B cell (primary cell): ENCODE measurements at places on chromosomes 16 and 17. TPM values are rescaled to one million over a fixed set of nuclear protein-coding genes. Genes with fewer than 3 reads are reported as not detected.

CES3 gene
- 0.32 and 0.42 TPM in 2 replicates for total RNA-seq

MPP2 gene
- not detected in 2 replicates for total RNA-seq

RNF227 gene
- 3.8 and 4.3 TPM in 2 replicates for total RNA-seq

ANKRD13B gene
- total RNA-seq, result 1.6 and 2.4 TPM in 2 replicates

NPIPA2 gene
- total RNA-seq, result 4.9 and 5.1 TPM in 2 replicates

DNA sequence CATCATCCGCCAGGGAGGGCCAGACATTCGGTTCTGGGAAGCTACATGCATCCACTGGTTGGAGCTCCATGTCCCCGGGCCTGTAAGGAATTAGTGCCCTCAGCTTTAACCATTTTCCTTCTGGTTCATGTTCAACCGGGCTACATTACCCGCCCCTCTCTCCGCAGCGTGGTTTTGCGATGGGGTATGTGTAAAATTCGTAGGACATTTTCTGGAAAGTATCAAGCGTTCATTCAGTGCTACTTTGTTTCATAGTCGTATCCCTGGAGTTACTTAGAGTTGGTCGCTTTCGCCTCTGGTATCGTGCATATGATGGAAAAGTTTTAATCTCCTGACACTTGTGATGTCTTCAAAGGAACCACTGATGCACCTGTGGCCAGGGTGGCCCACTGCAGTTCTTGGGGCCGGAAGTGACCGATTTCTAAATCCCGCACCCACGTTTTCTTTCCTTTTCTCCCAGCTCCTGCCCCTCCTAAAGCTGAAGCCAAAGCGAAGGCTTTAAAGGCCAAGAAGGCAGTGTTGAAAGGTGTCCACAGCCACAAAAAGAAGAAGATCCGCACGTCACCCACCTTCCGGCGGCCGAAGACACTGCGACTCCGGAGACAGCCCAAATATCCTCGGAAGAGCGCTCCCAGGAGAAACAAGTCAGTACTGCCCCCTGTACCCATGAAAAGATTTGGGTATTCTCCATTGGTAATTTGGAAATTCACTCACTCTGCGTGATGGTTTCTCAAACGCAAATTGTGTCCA lies 637 bp downstream of the RPL23A start:
- peak overlapping the region; percentile 64 for H3K4me3 ChIP-seq
- H3K4me1 ChIP-seq, result peaks cover 73% of the 10 kb centered on the region
- peaks cover 5% of the 10 kb centered on the region for H3K27me3 ChIP-seq
- no peak for DNase-seq
- peak overlapping the region; percentile 77 for H3K27ac ChIP-seq

- H3K4me3 ChIP-seq, result no peak overlapping the region
- no peaks in the 10 kb centered on the region for H3K27me3 ChIP-seq
- peaks cover 9% of the 10 kb centered on the region for H3K36me3 ChIP-seq
- no peaks in the 10 kb centered on the region for H3K4me1 ChIP-seq
- DNase-seq, result no peak
- H3K27ac ChIP-seq, result no peak overlapping the region
Measured at GRCh38 chr16:69858191-69859104, 92.7 kb upstream of the CLEC18A start.

GRCh38 chr17:8005357-8005756 lies 2.9 kb downstream of the GUCY2D start:
- H3K27me3 ChIP-seq, result peaks cover 13% of the 10 kb centered on the region
- H3K4me1 ChIP-seq, result peaks cover 12% of the 10 kb centered on the region
- H3K36me3 ChIP-seq, result no peaks in the 10 kb centered on the region
- no peak overlapping the region for H3K27ac ChIP-seq

DNA sequence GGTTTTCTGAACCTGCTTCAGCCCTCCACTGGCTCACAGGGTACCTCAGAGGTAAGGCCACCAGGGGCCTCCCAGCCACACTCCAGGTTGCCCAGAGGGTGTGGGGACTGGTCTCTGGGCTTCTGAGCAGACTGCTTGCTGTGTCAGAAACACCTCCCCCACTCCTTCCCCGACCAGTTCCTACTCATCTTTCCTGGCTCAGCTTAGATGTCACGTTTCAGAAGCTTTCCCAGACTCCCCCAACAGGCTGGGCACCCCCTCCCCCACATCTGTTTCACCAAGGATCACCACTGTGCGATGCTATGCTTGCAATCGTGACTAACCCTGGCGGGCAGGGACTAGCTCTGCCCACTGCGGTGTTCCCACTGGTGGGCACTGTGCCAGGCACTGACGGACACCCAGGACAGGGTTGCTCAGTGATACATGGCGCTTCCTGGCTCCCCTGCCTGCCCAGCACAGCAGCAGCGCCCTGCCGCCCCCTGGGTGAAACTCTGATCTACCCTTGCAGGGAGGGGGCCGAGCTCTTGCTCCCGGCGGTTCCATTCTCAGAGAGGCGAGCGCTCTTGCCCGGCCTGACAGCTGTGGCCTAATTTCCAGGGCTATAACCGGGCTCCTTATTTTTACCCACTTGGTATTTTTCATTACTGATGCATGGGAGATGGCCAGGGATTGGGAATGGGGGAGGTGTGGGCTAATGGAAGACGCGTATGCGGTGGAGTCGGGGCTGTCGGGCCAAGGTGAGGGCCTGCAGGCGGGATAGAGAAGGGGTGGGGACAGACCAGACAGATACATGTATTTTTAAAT lies 29.4 kb upstream of the MTSS2 start:
- no peaks in the 10 kb centered on the region for H3K27me3 ChIP-seq
- no peaks in the 10 kb centered on the region for H3K36me3 ChIP-seq
- H3K4me1 ChIP-seq, result no peaks in the 10 kb centered on the region
- no peak overlapping the region for H3K27ac ChIP-seq

GRCh38 chr16:5523829-5524228 lies 426.2 kb upstream of the EEF2KMT start:
- no peak for DNase-seq
- no peaks in the 10 kb centered on the region for H3K36me3 ChIP-seq
- H3K27ac ChIP-seq, result no peak overlapping the region
- H3K27me3 ChIP-seq, result no peaks in the 10 kb centered on the region
- no peaks in the 10 kb centered on the region for H3K4me1 ChIP-seq
- H3K4me3 ChIP-seq, result no peak overlapping the region

DNA sequence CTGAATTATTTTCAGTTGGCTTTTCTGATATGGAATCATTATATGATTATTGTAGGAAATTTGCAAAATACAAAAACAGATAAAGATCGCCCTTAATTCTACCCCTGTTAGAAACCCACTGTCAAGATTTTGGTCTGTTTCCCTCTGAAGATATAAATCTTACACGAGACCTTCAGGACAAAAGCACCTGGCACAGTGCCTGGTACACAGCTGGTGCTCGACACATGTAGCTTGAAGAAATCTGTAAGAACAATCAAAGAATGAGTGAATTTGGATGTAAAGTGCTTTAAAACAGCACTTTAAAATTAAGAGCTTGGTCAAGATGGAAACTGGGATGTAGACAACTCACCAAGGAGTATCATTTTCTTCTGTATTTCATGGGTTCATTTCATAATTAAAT lies 181.1 kb downstream of the C16orf78 start:
- no peak overlapping the region for H3K27ac ChIP-seq
- DNase-seq, result no peak
- H3K4me1 ChIP-seq, result no peaks in the 10 kb centered on the region
- no peaks in the 10 kb centered on the region for H3K36me3 ChIP-seq
- no peaks in the 10 kb centered on the region for H3K27me3 ChIP-seq

- no peak overlapping the region for H3K4me3 ChIP-seq
- H3K27me3 ChIP-seq, result no peaks in the 10 kb centered on the region
- peaks cover 31% of the 10 kb centered on the region for H3K36me3 ChIP-seq
- peaks cover 60% of the 10 kb centered on the region for H3K4me1 ChIP-seq
Measured at GRCh38 chr17:29757788-29758187, 135.1 kb upstream of the CORO6 start.

GRCh38 chr16:2526135-2526534 lies 5.1 kb downstream of the CEMP1 start:
- no peaks in the 10 kb centered on the region for H3K36me3 ChIP-seq
- no peak for DNase-seq
- H3K27me3 ChIP-seq, result no peaks in the 10 kb centered on the region
- H3K27ac ChIP-seq, result no peak overlapping the region

- H3K36me3 ChIP-seq, result peaks cover 34% of the 10 kb centered on the region
- peaks cover 16% of the 10 kb centered on the region for H3K4me1 ChIP-seq
- H3K27me3 ChIP-seq, result no peaks in the 10 kb centered on the region
- peak overlapping the region; percentile 75 for H3K4me3 ChIP-seq
- peak overlapping the region; percentile 55 for H3K27ac ChIP-seq
- DNase-seq, result peak; percentile 90
Measured at GRCh38 chr17:7393613-7394451, 493 bp downstream of the PLSCR3 start.

- no peak overlapping the region for H3K27ac ChIP-seq
- no peaks in the 10 kb centered on the region for H3K4me1 ChIP-seq
- H3K27me3 ChIP-seq, result peaks cover 21% of the 10 kb centered on the region
- H3K36me3 ChIP-seq, result no peaks in the 10 kb centered on the region
Measured at GRCh38 chr16:66129196-66129595, 237.3 kb upstream of the CDH5 start.

- no peak overlapping the region for H3K4me3 ChIP-seq
- H3K4me1 ChIP-seq, result no peaks in the 10 kb centered on the region
- DNase-seq, result no peak
- H3K27me3 ChIP-seq, result peaks cover 11% of the 10 kb centered on the region
Measured at GRCh38 chr17:77647531-77647930, 311.0 kb upstream of the TNRC6C start.

- no peak overlapping the region for H3K27ac ChIP-seq
- peaks cover 7% of the 10 kb centered on the region for H3K4me1 ChIP-seq
- H3K27me3 ChIP-seq, result no peaks in the 10 kb centered on the region
- H3K36me3 ChIP-seq, result peaks cover 3% of the 10 kb centered on the region
- DNase-seq, result no peak
- H3K4me3 ChIP-seq, result no peak overlapping the region
Measured at GRCh38 chr17:27558842-27559505, 72.0 kb upstream of the LGALS9 start.

- no peak overlapping the region for H3K4me3 ChIP-seq
- no peaks in the 10 kb centered on the region for H3K27me3 ChIP-seq
- no peaks in the 10 kb centered on the region for H3K4me1 ChIP-seq
- H3K27ac ChIP-seq, result no peak overlapping the region
- no peak for DNase-seq
- no peaks in the 10 kb centered on the region for H3K36me3 ChIP-seq
Measured at GRCh38 chr17:66373944-66374817, 71.8 kb downstream of the PRKCA start.

DNA sequence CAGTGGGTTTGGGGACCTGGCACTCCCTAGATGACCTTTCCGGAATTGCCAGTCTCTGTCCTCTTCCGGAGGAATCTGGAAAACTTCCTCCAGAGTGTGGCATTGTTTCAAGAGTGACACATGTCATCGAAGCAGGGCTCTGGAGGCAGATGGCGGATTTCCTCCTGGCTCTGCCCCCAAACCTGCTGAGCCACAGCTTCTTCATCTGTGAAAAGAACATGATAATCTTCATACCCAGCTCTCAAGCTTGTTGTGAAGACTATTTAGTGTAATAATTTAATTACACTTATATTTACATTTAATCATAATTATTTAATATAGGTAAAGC lies 19.7 kb upstream of the TEX2 start:
- no peak for DNase-seq
- no peaks in the 10 kb centered on the region for H3K4me1 ChIP-seq
- no peaks in the 10 kb centered on the region for H3K27me3 ChIP-seq
- H3K4me3 ChIP-seq, result no peak overlapping the region
- no peaks in the 10 kb centered on the region for H3K36me3 ChIP-seq
- no peak overlapping the region for H3K27ac ChIP-seq
